Common myeloid progenitor, CD34-positive (primary cell): ENCODE measurements at places on chromosomes 6 and 20.

GRCh38 chr6:75874224-75874623 lies 125.2 kb downstream of the MYO6 start:
- no peak for DNase-seq

GRCh38 chr6:130893277-130893676 lies 66.1 kb downstream of the SMLR1 start:
- DNase-seq = peak; percentile 7

- DNase-seq = no peak
Measured at GRCh38 chr6:161568885-161569456, 295.1 kb upstream of the AGPAT4 start.

- DNase-seq = no peak
Measured at GRCh38 chr6:112701201-112701600, 354.1 kb downstream of the RFPL4B start.

DNA sequence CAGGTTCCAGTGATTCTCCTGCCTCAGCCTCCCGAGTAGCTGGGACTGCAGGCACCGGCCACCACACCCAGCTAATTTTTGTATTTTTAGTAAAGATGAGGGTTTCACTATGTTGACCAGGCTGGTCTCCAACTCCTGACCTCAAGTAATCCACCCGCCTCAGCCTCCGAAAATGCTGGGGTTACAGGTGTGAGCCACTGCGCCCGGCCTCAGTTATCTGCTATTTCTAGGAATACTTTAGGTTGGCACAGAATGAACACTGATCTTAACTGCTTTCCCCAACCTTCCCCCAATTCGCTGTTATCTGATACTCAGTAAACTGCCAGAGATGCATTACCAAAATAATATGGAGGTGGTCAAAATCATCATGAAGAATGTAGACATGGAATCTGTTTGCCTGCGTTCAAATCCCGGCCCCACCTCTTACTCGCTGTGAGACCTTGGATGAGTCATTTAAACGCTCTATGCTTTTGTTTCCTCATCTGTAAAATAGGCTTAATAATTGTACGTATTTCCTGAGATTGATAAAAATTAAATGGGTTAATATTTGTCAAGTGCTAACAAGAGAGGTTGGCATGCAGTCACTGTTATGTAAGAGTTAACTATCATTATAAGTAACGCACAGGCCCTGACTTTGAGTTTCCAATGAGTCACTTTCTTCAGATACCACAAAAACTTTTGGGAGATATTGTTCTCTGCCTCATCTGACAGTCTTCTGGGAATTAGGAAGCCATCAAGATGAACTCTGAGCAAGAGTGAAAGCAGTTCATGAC lies 44.5 kb upstream of the NCOA3 start:
- no peak for DNase-seq

DNA sequence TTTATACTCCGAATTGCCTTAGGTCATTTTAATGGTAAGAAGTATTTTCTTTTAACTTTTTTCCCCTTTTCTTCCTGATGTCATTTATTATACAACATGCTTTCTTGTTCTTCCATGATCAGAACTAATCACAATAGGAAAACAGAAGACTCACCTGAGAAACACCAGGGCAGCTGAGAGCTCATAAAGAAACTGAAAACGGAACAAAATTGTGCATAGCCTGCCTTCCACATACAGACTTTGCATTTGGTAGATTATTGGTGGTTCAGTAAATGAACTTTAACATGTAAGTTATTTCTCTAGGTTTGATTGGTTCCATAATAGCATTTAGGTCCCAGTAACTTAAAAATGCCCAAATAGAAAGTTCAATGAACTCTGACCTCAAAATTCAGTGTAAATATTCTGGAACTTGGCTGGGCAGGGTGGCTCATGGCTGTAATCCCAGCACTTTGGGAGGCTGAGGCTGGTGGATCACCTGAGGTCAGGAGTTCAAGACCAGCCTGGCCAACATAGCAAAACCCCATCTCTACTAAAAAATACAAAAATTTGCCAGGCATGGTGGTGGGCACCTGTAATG lies 161.1 kb upstream of the DTNBP1 start:
- DNase-seq = no peak

- DNase-seq = no peak
Measured at GRCh38 chr6:138518054-138518453, 18.8 kb upstream of the NHSL1 start.

DNA sequence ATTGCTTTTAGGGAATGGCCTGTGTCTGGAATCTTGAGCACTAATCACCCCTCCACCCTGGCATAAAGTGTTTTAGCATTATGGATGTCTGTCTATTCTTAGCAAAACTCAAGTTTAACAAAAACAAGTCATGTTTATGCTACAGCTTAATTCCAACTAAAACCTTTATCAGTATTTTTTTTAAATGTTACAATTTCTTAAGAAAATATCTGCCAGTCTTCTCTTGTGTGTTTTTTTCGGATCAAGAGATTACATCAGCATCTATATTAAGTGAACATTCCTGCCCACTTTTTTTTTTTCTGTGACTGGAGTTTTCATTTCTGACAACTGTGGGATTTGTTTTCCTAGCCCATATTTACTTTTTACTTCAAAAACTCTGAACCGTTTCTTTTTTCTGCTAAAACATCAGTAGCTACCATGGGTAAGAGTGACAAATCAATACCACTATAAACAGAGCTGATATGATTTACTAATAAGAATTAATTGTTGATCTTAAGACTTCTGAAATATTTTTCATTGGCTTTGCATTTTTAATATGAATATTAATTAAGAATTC lies 94.3 kb downstream of the EDN1 start:
- no peak for DNase-seq

DNA sequence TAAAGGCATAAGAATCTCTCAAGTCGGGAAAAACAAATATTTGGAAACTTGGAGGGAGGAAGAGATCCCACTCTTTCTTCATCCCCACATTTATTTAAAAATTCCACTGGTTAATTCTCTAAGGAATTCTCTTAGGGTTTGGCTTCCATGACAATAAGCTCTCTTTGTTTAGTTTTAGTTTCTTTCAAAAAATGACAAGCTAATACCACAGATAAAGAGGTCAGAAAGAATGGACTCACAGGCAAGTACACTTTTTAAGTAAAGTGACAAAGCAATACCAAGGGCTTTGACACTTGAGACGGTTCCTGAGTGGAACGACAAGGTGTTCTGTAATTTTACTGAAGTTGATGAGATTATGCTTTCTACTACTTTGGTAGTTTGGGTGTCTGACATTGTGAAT lies 872.1 kb downstream of the PHF3 start:
- no peak for DNase-seq

DNA sequence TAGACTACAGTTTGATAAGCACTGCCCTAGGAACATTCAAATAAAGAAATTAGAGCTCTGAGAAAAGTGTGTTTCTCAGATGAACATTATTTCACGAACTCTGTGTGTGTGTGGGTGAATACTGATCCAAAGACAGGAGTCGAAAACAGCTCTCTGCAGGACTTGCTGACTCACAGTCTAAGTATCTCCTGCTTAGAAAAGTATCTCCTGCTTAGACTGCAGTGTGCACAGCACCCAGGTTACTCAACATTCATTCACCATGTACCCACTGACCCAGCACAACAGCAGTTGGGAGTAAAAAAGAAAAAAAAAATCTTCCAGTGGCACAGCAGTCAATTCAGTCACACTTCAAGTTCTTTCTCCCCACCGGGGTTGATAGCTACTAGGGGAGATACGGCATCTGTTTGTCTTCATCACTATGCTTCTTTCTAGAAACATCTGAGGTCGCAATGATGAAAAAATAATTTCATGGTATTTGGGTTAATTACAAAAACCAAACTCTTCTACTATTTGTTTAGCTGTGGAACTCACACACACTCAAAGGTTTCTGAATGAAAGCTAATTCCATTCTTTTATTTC lies 48.0 kb downstream of the GCLC start:
- DNase-seq = no peak

DNA sequence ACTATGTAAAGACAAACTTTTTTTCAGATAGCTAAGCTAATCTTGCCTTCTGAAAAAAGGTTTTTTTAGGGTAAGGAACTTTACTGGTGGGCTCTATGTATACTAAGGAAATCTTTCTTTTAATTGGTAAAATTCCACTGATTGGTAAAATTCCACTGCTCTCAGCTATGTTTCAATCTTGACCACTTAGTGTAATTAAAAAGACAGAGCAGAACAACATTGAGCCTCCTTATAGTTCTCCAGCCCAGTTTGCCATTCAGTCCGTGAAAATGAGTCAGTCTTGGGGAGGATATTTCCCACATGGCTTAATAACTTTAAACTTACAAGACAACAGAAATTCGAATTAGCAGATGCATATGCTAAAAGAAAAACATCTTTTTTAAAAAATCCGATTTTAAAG lies 92.7 kb downstream of the EYA4 start:
- no peak for DNase-seq

DNA sequence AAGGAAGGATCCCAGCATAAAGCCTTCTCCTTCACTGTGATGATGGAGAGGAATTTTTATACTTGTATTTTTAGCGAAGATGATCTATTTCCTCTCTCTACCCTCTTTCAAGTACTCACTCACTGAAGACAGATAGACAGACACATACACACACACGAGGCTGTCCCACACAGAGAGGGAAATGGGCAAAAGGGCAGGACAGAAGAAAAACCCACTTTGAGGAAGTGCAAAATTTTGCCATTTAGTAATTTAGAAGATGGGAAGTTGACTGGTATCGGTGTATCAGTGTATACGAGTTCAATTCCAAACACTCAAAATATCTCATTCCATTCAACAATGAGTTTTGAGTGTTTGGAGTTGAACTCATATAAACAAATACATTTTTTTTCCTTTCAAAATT lies 30.9 kb downstream of the HEBP2 start:
- DNase-seq = no peak

DNA sequence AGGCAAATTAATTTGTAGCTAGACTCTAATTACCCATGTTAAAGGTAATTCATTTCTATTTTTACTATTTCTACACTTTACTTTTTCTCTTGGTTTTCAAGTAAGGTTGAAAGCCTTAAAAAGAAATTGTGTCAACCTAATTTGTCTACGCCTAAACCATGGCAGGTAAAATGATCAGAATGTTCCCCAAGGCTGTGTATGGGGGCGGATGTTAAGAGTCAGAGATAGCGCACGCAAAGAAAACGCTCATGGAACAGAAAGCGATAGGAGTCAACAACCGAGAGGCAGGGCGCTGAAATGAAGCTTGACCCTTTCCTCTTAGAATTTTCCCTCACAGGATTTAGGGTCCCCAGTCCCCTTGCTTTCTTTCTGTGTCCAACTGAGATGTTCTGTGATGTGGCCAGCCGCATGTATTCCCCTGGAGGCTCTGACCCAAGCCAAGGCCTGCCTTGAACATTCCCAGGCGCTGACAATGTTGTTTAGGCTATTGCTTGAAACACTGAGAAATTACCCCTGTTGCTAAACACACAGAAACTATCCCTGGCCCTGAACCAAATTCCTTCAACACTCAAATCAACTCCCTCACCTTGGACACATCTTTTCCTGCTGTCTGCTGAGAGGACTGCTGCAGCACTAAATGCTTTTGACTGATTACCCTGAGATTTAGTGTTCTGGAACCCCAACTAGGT lies 10.9 kb downstream of the PSMB1 start:
- DNase-seq = no peak

GRCh38 chr6:41371461-41371991 lies 36.1 kb downstream of the NCR2 start:
- peak; percentile 35 for DNase-seq

- no peak for DNase-seq
Measured at GRCh38 chr6:17167327-17167979, 65.6 kb downstream of the STMND1 start.

DNA sequence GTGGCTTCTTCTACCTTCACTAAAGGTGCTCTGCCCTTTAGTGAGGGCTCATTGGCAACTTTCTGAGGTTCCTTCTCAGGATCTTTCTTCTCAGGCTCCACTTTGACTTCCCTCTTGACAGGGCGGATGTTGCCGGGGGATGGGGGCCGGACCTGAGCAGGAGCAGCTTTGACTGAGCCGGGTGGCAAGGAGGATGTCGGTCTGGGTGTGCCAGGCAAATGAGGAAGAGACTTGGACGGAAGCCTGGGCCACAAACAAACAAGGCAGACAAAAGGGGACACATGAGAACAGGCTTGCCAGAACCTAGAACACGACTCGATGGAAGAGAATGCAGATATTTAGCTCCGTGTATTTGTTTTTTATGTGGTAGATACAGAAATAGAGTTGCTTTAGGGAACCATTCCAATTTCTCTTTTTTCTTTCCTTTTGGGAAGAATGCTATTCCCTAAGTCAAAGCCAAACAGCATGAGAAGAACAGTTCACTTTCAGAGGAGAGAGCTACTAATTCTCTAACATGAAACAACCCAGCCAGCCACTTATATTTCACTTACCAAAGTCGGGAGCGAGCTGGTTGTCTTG lies 76.2 kb upstream of the BCLAF1 start:
- DNase-seq = peak; percentile 92

DNA sequence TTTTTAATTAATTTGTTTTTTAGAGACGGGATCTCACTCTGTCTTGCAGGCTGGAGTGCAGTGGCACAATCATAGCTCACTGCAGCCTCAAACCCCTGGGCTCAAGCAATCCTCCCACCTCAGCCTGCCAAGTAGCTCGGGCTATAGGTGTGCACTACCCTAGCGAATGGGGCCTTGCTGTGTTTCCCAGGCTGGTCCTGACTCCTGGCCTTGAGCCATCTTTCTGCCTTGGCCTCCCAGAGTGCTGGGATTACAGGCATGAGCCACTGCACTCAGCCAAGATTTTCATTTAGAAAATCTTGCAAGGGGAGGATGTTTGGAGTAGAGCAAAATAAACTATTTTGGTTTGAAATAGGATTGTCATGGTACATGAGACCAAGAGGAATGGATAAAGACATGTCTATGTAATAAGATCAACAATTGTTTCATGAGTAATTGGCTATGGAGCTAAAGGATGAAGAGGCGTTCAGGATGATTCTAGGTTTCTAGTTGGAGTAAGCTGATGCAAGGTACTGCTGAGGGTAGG lies 237.8 kb downstream of the UST start:
- no peak for DNase-seq

DNA sequence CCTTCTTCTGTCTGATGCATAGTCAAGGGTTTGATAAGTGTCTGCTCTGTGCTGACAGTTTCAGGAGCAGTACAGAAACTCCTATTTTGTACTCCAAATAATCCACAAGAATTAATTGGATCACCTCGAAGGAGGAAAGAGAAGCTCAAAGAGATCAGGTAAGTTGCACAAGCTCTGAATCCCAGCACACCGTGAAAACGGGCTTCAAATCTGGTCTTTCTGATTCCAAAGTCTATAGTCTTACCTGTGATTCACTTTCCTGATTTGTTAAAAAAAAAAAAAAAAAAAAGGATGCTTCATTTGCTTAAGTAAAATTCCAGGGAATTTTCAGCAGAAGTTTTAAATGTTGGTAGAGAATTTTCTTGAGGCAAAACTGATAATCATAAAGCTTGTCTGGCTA lies 155.8 kb upstream of the ESR1 start:
- no peak for DNase-seq

GRCh38 chr20:53074811-53075314 lies 102.7 kb downstream of the TSHZ2 start:
- DNase-seq = no peak

GRCh38 chr6:144617191-144617590 lies 332.1 kb downstream of the UTRN start:
- no peak for DNase-seq

GRCh38 chr20:41072190-41072863 lies 43.7 kb downstream of the TOP1 start:
- no peak for DNase-seq
